ENCODE measurements at places on chromosomes 12 and 14. TPM values are rescaled to one million over a fixed set of nuclear protein-coding genes. Genes with fewer than 3 reads are reported as not detected.

The HOXC12 gene
- not detected for total RNA-seq

The RNASE3 gene
- total RNA-seq: not detected

The ASIC1 gene
- total RNA-seq: 4.8 TPM

The UBR7 gene
- total RNA-seq: 26.3 TPM

The THAP2 gene
- total RNA-seq: 3.6 TPM

The ADCY4 gene
- not detected for total RNA-seq

The YAF2 gene
- 21.3 TPM for total RNA-seq

The IRF2BPL gene
- 20.5 TPM for total RNA-seq

The RGS6 gene
- not detected for total RNA-seq

The PLEKHD1 gene
- total RNA-seq: 0.03 TPM

The KLRC3 gene
- not detected for total RNA-seq
